ENCODE measurements at places on chromosomes 4 and X. TPM values are rescaled to one million over a fixed set of nuclear protein-coding genes. Genes with fewer than 3 reads are reported as not detected.

- H3K4me3 ChIP-seq: no peak overlapping the region
- H3K27ac ChIP-seq: no peak overlapping the region
- peak; percentile 32 for DNase-seq
- H3K4me1 ChIP-seq: peaks cover 1% of the 10 kb centered on the region
Measured at GRCh38 chr4:6892190-6892908, 17.3 kb upstream of the TBC1D14 start.

DNA sequence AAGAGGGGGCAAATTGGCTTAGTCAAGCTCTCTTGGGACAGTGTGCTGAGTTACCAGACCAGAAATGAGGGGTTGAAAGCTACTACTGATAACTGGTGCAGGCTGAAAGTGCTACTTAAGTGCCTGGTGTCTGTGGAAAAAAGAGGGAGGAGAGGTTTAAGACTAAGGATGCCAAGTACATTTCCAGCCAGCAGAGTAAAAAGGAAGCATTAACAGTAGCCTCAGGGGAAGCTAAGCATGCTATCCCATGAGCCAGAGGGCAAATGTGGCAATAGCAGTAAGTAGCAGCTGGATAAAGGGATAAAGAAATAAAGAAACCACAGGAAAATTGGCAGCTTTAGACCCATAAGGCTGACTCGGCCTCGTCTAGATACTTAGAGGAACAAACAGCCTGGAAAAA lies 196.3 kb upstream of the MAB21L2 start:
- H3K27ac ChIP-seq: peak overlapping the region; percentile 92
- peaks cover 16% of the 10 kb centered on the region for H3K4me1 ChIP-seq
- no peaks in the 10 kb centered on the region for H3K36me3 ChIP-seq
- no peak for DNase-seq
- H3K4me3 ChIP-seq: peak overlapping the region; percentile 44

DNA sequence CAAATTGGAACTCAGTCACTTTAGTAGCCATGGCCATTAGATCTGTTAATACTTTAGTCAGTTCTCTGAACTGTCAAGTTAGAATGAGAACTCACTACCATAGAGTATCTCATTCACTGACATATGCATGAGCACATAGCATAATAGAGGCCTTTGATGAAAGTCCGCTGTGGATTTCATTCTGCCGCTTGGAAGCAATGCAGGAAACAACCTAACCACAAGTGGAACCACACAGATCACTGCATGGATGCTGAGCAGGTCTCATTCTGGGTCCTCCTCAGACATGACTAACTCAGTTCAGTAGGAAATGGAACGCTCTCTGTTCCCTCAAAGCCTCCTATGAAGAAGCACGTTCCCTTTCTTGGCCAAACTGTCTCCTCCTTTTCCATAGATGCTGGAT lies 1624.8 kb upstream of the TENM3 start:
- DNase-seq: no peak
- H3K4me3 ChIP-seq: no peak overlapping the region
- H3K27me3 ChIP-seq: peaks cover 2% of the 10 kb centered on the region
- no peaks in the 10 kb centered on the region for H3K4me1 ChIP-seq
- H3K36me3 ChIP-seq: no peaks in the 10 kb centered on the region

SPIN2A gene
- total RNA-seq: 1.5 TPM

- H3K36me3 ChIP-seq: no peaks in the 10 kb centered on the region
- no peak for DNase-seq
- no peaks in the 10 kb centered on the region for H3K27me3 ChIP-seq
- no peaks in the 10 kb centered on the region for H3K4me1 ChIP-seq
- H3K27ac ChIP-seq: no peak overlapping the region
- H3K4me3 ChIP-seq: no peak overlapping the region
Measured at GRCh38 chrX:149069899-149070298, 435.2 kb downstream of the IDS start.

GRCh38 chr4:15870079-15870478 lies 68.5 kb downstream of the FGFBP1 start:
- no peaks in the 10 kb centered on the region for H3K36me3 ChIP-seq
- no peaks in the 10 kb centered on the region for H3K4me1 ChIP-seq
- H3K27me3 ChIP-seq: no peaks in the 10 kb centered on the region
- DNase-seq: no peak
- H3K4me3 ChIP-seq: no peak overlapping the region

Measured in glutamatergic neuron (in vitro differentiated cells).